IMR-90 (cell line): ENCODE measurements at places on chromosomes 6 and 20. TPM values are rescaled to one million over a fixed set of nuclear protein-coding genes. Genes with fewer than 3 reads are reported as not detected.
A peak's percentile ranks its signal among the peaks of the same experiment; 100 is the strongest.

DNA sequence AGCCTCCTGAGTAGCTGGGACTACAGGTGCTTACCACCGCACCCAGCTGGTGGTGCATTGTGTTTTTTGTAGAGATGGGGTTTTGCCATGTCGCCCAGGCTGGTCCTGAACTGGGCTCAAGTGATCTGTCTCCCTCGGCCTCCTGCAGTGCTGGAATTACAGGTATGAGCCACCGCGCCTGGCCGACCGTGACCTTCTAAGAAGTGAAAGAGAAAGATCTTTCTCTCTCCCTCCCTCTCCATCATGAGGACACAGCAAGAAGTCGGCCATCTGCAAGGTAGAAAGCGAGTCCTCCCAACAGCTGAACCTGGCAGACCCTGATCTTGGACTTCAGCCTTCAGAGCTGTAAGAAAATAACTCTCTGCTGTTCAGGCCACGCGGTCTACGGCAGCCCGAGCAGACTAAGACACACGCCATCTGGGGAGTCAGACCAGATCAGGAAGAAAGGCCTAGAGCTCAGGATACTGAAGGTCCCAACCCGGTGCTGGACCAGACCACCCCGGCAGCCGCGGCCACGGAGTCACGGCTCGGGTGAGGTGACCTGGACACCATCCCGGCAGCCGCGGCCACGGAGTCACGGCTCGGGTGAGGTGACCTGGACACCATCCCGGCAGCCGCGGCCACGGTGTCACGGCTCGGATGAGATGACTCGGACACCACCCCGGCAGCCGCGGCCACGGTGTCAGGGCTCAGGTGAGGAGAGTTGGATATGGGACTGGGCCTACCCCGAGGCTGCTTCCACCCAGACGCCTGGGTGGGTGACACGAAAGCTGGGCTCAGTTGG lies 9.6 kb downstream of the GMEB2 start:
- DNase-seq: no peak

CST2 gene
- not detected in 2 replicates for total RNA-seq

DNA sequence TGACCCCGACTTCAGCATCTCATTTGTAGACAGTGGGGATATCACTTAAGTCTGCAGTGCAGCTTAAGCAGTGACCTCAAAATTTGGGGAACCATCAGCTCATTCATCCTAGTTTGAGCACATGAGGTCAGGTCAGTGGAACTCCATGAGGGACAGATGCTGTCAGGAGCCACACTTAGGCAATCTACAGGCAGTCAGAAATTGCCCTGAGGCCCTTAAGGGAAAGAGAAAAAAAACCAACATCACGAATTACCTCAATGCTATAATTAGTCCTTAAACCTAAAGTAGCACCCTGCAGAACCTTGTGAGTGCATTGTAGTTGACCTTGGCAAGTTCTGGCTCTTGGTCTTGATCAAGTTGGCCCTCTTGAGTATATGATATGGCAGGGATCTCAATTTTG lies 21.1 kb downstream of the TMEM74B start:
- no peak for DNase-seq

ADGRF5 gene
- not detected in 2 replicates for total RNA-seq

DNA sequence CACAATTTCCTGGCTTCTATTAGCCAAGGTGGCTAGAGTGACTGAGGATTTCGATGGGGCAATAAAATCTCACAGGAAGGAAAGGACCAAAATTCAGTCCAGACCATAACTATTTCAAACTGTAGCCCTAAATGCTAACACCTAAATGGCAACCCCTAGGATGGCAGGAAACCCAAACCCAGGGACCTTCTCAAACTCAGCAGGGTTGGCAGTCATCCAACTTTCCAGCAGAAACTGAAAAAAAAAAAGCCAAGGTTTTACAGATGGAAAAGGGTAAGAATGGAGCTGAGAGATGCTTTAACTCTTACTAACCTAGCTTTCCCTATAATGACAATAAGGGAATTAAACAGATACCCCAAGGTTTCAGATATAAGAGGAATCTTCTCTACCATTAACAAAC lies 10.5 kb downstream of the IBTK start:
- DNase-seq: no peak

TMEM244 gene
- total RNA-seq: 0.28 and 0.36 TPM in 2 replicates

DNA sequence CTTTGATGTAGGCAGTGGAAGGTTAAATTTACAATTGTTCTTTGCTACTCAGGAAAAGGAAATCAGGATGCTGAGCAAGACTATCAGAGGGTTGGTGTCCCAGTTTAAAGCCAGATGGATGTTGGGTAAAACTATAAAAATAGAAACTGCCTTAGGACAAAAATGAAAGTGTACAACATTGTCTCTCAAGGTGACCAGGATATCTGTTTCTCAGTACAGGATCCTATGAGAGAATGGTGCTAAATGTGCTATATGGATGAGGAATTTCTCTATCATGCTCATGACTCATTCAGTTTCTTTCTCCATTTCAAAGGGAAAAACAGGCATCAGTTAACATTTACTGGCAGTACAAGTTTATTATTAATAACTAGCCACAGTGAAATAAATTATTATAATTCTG lies 534.2 kb upstream of the GJE1 start:
- DNase-seq: peak; percentile 51

DNA sequence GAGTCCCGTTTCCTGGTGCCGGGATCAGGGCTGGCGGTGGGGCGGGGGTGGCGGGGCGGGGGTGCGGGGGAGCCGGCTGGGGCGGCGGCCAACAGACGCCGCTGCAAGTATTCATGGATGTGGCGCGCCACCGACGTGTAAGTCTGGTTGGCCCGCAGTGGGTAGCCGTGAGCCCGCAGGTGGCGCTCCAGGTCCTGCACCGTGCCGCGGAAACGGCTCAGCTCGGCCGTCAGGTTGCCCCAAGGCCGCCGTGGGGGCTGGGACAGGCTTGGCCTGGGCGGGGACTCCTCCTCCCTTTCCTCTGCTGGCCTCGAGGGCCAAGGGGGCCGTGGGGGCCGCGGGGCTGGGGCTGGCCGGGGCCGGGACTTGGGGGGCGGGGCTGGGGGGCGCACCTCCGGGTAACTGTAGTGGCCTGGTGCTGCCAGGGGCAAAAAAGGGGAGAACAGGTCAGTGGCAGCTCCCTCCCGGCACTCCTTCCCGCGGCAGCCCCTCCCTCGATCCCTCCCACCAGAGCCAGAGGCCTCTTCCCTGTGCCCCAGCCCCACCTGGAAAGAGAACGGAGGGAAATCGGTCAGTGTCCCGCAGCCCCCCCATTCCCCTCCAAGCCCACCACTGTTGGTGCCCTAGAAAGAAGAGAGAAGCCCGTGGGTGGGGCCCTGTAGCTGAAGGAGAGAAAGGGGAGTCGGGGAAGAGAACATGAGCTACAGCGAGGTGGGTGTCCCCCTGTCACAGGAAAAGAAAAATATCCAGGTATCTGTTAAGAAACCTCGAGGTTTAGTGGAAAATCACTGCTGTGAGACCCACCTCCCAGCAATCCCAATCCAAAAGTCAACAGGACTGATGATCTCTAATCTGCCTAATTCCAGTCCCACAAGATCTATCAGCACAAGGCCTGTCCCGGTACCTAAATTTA lies 21.3 kb downstream of the TNXB start:
- DNase-seq: peak; percentile 46

- no peak for DNase-seq
Measured at GRCh38 chr6:16440636-16441212, 202.3 kb downstream of the GMPR start.

GRCh38 chr6:109095835-109096084 lies 453 bp downstream of the CEP57L1 start:
- no peak for DNase-seq

MLN gene
- total RNA-seq: not detected in 2 replicates

DNA sequence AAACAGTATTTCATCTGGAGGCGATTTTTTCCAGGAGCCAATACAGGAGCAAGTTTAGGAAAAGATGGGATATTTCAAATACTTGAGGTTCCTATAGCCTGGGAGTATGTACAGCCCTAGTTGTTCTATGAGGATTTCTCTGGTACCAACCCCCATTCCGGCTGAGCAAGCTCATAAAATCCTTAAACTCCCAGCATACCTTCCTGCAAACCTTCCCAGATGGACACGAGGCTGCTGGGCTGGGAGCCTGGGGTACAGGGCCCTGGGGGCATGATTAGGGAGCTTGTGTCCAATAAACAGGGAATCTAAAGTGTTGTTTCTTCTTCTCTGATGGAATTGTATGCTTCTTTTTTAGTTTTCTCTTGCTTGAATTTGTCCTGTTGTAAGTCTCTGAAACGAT lies 1.5 kb downstream of the PRRC2A start:
- no peak for DNase-seq
